ENCODE measurements at places on chromosomes 1 and 21.

GRCh38 chr1:226977643-226978431 lies 37.7 kb downstream of the COQ8A start:
- no peak for DNase-seq

- no peak for DNase-seq
Observed at GRCh38 chr1:230798491-230798890, 51.3 kb downstream of the CAPN9 start.

DNA sequence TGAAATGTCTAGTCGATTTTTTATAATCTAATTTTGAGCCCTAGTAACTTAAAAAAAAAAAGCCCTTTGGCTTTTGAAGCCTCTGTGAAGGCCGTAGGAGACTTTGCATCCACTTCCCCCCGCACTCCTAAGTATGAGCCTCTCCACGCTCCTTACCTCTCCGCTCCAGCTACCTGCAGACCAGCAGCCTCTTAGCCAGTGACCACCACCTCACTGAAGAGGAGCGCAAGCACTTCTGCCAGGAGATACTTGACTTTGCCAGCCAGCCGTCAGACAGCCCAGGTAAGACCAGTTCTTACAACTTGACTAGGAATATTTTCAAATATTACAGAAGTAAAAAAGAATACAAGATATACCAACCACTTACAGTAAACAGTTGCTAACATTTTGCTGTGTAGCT lies 27.4 kb upstream of the PWP2 start:
- DNase-seq = no peak

GRCh38 chr1:116726872-116727820 lies 27.1 kb upstream of the CD2 start:
- no peak for DNase-seq

DNA sequence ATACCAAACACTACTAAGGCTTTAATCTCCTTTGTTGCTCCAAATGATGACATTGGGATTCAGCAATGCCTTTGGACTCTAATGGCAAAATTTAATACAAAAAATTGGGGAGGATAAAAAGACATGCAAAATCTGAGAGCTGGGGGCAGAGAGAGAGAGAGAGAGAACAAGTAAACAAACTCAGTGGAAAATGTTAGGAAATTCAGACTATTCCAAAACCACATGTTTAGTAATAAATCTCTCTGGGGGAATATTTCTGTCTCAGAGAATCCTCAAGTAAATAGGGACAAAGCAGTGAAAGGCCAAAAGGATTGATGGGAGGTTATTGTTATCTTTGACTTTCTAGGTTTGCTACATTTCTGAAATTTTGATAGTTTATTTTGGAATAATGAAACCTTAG lies 65.7 kb downstream of the PLA2G4A start:
- no peak for DNase-seq

DNA sequence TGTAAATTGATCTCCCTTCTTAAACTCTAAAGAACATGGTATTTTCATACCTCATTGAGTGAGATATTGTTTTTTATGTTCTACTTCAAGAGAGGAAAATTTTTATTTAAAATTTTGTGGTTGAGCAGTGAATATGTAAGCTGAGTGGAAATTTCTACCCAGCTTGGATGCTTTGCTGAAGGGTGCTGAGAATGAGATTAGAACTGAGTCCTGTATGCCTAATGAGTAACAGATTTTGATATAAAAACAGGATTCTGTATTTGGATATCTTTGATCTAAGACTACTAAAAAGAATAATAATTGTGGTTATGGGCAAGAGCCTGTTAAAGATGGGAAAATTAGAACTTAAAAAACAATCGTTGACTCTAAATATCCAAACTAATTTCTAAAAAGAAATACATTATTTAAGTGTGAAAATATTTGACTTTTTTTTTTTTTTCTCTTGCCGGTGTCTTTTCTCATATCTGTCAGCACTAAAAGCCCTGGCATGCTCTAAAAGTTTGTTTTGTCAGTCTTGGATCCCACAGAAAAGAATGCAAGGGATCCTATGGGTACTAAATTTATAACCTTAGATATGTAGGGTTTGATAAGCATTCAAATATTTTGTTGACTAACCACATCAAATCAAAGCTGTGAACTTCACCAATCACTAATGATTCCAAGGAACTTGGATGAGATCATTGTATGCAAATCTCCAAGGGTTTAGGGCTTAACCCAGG lies 652.3 kb downstream of the PTPRC start:
- no peak for DNase-seq

DNA sequence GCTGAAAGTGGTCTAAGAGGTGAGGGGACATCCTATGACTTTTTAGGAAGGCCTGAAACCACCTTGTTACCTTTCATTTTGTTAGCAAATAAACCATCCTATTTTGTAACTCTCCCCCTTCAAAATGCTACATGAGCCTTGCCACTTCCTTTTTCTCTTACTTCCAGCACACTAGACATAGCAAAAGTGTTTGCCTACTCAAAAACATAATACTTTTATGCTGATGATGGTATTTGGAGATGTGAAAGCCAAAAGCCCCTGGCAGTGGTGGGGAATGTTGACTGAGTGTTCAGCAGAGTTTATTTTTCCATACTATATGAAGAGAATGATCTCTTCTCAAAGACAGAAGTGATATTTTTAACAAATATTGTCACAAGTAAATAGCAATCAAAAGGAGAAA lies 134.2 kb downstream of the EDEM3 start:
- DNase-seq = no peak

DNA sequence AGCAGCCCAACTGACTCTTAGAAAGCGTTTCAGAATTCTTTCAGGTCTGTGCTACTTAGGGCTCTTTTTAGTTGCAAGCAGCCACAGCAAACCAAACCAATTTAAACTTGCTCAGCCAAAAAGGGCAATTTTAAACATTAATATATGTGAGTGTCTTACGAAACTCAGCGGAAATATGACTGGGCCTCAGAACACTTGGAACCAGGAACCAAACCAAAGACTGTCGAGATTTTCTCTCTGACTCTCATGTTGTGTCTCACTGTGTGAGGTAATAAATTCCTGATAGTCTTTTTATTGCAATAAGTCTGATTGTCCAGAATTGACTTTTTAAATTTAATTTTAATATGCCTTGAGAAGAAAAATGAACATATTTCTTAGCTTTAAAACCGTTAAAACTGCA lies 122.3 kb downstream of the SYF2 start:
- DNase-seq = no peak

DNA sequence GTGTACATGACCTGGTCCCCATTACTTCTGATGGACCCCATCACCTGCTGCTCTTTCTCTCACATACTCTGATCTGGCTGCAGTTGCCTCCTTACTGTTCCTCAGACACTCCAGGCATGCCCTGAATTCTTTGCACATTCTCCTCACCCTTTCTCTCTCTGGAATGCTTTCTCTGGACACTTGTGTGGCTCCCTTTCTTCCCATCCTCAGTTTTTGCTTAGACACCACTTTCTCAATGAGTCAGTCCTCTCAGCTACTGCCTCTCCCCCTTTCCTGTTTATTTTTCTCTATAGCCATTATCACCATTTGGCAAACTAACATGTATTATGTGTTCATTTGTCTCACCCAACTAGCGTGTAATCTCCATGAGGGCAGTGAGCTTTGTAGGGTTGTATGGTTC lies 28.1 kb downstream of the PLXNA2 start:
- no peak for DNase-seq

GRCh38 chr1:25120281-25120680 lies 112.0 kb downstream of the SYF2 start:
- no peak for DNase-seq

- DNase-seq = no peak
Observed at GRCh38 chr1:177441281-177441680, 270.5 kb downstream of the BRINP2 start.

DNA sequence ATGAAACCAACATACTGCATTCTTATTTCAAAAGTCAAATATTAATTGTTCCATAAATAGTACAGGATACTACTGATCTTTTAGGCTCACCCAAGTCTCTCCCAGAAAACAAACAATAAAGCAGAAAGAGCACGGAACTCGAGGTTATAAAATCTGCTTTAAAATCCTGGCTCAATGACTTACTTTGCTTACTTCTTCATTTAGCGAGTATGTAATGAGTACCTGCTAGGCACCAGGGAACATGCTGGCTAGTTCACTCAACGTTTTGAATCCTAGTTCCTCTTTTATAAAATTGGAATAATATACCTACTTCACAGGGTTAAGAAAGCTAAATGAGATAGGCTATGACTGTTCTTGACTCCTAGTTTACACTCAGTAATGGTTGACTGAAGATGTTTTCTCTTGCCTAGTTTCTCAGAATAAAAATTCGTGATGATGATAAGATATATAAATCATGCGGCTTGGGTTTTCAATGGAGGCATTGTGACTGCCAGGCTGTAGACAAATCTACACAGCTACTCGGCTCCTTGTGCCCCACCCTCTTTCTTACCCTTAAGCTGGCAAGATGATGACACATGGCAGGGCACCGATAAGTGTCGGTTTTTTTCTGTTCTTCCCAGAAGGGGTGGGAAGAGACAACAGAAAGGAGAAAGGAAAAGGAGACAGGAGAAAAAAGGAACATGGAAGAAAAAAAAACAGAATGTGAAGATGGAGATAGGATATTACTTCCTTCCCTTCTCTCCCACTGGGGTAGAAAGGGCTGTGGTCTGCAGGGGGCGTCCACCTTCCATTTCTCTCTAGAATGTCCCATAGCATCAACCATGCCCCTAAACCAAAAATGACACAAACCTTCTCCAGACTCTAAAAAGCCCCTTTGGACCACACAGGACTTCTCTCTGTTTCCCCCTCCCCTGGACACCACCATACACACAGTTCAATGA lies 507.1 kb downstream of the SMYD3 start:
- no peak for DNase-seq

GRCh38 chr1:46461017-46461808 lies 28.4 kb upstream of the DMBX1 start:
- DNase-seq = no peak

- DNase-seq = no peak
Observed at GRCh38 chr1:150173141-150173585, 23.4 kb downstream of the PLEKHO1 start.

DNA sequence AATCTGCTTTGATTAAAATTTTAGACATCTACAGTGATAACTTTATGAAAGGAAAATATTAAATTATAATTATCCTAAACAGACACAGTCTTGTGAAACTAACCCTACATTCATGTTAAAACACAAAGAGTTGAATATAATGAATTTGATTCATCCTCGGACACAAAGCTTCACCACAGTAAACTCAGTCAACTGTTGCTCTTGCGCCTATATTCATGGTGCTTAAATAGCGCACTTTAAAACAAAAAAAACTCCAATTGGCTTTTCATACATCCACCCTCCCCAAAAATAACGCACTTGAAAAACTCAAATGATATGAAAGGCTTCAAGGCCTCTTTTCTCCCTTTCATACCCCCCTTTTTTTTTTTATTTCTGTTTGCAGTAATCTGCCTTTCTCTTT lies 260.3 kb downstream of the FAF1 start:
- DNase-seq = no peak

DNA sequence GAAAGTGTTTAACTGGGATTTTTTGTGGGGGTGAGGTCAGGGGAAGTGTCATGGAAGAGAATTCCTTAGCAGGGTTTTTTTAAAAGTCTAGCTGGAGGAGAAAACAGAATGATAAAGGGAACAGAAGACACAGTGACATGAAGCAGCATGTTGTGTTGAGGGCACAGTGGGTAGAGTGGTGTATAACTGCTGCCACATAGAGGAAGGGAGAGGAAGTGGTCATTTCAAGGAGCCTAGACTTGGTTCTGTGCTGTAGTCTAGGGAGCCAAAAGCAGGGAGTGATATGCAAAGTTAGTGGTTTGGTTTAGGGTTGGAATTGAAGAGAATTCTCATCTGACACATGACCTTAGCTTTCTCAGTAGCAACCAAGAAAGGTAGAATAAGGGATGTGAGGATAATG lies 10.2 kb downstream of the EEIG2 start:
- no peak for DNase-seq

GRCh38 chr1:152347116-152347728 lies 12.6 kb downstream of the FLG2 start:
- no peak for DNase-seq

- DNase-seq = no peak
Observed at GRCh38 chr1:107865627-107866026, 99.4 kb downstream of the VAV3 start.

GRCh38 chr1:8536515-8536914 lies 218.6 kb downstream of the SLC45A1 start:
- no peak for DNase-seq

GRCh38 chr1:68828013-68828412 lies 331.1 kb upstream of the DEPDC1 start:
- no peak for DNase-seq

DNA sequence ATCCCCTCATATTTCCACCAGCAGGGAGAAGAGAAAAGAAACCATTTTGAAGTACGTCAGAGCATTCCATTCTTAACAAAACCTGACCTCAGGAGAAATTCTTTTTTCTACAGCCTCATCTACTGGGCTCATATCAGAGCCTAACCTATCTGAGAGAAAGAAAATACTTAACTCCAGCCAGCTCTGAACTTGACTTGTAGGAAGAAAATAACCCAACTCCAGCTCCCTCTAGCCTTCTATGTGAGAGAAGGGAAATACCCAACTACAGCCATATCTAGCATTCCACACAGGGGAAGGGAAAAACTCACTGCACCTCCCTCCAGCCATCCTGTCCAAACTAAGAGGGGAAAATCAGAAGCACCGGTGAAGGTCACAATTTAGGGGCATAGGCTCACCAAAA lies 57.7 kb downstream of the SPATA6 start:
- no peak for DNase-seq

- no peak for DNase-seq
Observed at GRCh38 chr1:220189750-220190347, 82.4 kb downstream of the RAB3GAP2 start.

GRCh38 chr1:118618618-118619340 lies 369.4 kb downstream of the TBX15 start:
- no peak for DNase-seq

DNA sequence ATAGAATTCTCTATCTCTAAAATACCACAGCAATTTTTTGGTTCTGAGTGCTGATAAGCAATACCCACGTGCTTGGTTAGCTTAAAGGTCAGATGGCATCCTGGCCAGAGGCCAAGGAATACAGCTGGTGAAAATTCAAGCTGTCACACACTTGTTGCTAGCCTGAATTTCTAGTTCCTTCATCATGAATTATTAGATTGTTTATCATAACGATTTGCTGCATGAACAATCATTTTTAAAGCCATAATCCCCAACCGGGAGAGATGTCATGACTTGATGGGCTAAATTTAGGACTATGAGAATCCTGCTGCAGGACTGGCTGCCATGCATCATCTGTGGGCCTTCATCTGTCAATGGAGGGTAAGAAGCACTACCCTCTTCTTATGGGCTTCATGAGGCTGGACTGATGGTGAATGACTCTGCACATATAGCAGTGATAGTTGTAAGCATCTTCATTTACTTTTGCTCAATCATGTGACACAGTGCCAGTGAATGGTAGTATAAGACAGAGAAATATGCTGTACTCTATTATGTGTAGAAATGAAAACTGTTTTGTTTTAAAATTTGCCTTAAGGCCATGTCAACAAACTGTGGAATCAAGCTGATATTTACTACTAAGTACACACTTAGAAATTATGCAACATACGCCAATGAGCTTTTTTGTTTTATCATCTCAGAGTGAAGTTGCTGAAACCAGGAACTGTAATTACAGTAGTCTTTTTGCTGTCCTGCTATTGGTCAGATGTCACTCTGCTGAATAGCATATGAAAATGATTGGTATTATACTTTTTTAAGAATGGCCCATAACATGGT lies 80.5 kb upstream of the RALGPS2 start:
- no peak for DNase-seq

All from substantia nigra (tissue), 51 donors.